Stimulated activated CD4-positive, alpha-beta T cell treated with anti-CD3 and anti-CD28 coated beads, Interleukin-2, amount 100 ng/mL, for 48 hours (primary cell): ENCODE measurements at places on chromosomes 3 and 15.

GRCh38 chr15:33068007-33068481 is 126.5 kb downstream of the FMN1 start:
- no peak for DNase-seq

DNA sequence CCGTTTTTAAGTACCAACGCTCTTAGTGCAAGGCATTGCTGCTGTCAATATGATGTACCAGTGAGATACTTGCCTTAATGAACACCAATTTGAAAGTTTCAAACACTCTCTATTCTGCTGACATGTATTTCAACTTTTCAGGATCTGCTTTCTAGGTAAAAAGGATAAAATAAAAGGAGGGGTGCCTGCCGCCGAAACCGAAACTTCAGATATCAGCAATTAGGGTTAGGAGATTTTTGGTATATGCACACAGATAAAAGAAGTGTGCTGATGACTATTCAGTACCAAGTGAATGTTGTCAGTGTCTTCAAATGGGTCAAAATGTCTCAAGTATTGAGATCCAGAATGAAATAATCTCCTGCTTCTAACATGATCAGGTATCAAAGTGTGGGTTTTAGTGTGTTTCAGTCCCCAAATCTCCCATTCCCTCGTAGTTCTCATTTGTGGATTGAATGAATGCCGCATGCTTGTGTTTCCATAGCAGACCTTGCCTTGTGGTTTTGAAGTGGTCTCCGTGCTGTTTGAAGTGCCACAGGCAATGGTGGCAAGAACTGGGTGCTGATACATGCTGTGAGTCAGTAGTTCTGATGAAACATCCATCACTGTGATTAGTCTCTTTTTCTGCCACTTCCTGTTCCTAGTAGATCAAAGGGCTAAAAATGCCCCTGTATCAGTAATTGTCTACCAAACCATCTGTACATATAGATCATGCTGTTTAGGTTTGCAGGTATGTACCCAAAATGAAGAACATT is 22.5 kb downstream of the CHST14 start:
- DNase-seq = peak; percentile 47

- no peak for DNase-seq
Measured at GRCh38 chr3:52031896-52032295, 24.5 kb downstream of the DUSP7 start.

- no peak for DNase-seq
Measured at GRCh38 chr3:69441040-69441439, 55.2 kb upstream of the FRMD4B start.

DNA sequence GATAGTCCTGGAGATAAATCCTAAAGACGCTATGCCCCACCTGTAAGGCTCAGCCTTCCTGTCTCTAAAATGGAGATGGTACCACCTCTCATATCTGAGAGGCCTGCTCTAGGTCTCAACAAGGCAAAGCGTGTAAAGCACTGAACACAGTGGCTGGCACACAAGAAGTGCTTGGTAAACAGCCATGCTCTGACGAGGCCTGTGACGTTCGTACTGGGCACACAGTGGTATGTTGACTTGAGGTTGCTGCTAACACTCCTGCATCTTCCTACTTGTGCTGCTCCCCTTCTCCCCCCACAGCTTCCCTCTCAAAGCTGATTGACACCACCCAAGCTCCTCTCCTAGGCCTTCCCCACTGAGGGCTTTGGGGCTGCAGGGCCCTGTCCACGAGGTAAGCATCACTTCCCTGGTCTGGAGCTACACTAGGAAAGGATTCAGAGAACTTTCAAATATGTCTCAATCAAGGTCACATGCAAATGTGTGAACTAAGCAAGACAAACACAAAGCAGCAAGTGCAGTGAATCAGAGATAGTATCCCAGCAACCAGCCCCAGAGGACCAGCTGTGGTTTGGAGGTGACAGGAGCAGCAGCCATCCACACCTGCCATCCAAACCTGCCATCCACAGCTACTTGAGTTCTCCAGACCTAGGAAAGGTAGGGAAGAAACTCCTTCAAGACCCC is 177.5 kb downstream of the STT3B start:
- no peak for DNase-seq

DNA sequence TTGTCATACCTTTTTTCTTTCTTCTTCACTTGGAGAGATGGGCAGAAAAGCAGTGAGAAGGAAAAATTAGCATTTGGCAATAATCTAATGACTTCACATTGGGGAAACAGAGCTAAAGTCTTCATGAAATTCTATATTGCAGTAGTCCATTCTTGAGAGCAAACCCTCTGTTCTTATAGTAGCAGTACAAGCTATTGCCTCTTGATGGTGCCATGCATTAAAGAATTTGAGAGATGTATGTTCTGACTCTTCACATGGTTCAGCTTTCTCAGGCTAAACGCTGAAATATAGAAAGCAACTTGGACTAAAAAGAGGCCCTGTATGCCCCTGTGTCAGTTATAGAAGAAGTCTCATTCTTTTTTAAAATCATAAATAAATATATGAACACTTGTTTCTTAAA is 36.0 kb downstream of the PHLDB2 start:
- DNase-seq = no peak

- DNase-seq = no peak
Measured at GRCh38 chr3:12049675-12050074, 45.5 kb downstream of the SYN2 start.

DNA sequence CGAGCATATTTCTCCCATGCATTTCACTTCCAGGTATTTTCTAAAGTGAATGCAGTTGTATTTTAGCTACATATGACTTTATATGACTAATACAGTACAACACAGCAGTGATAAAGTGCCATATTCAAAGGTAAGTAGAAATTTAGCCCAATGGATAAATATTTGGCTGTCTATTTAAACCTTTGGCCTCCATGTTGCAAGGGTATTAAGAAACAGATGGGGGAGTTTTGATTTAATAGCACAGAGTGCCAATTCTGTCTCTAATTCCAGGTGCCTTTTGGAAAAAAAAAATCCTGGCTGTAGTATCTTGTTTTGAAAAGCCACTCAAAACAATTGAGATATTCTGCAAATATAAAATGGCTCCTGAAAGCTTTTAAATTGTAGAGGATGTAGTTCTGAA is 44.9 kb upstream of the SGO1 start:
- DNase-seq = no peak

- DNase-seq = no peak
Measured at GRCh38 chr3:58192069-58192468, 18.7 kb downstream of the DNASE1L3 start.

DNA sequence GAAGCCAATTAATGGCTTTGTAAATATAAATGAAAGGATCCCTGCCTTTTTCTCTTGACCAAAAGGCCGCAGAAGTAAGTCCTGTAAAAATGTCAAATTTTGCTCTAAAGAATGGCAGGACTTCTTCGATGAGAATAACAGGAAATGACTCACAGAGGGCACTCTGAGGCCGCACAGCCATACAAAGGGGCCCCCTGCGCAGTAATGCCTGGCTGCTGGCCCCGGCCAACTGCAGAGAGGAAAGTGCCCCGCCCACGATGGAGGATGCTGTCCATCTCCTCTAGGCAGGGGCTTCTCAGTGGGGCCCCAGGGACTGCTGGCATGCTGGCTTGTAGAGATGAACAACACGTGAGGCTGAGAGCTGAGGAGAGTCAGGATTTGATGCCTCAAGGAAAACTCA is 18.1 kb upstream of the SCN10A start:
- peak; percentile 28 for DNase-seq

GRCh38 chr3:119508172-119508845 is 10.0 kb downstream of the TIMMDC1 start:
- DNase-seq = no peak

DNA sequence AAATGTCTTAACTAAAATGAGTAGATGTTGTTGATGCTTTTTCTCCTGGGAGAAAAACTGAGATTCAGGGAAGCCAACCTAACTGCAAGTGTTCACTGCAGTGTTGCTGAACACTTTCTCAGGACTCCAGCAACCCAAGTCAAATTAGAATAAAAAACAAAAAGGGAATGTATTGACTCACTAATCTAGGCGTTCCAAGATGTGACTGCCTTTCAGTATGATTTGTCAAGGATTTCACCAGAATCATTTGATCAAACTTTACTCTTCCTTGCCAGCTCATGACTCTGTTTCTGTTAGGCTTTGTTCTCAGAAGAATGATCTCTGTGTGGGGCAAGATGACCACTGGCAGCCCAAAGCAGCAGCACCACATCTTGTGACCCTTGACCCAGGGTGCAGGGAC is 364.0 kb downstream of the CACNA2D3 start:
- DNase-seq = no peak

GRCh38 chr3:26293329-26293844 is 329.2 kb upstream of the LRRC3B start:
- DNase-seq = no peak

- no peak for DNase-seq
Measured at GRCh38 chr3:167184511-167184910, 195.6 kb downstream of the ZBBX start.

- DNase-seq = no peak
Measured at GRCh38 chr3:10816019-10816862, at the start of gene SLC6A11. Gene SLC6A11, plus strand, starts transcription at chr3:10816228. Its CDS starts 38 bp downstream, at chr3:10816266.

DNA sequence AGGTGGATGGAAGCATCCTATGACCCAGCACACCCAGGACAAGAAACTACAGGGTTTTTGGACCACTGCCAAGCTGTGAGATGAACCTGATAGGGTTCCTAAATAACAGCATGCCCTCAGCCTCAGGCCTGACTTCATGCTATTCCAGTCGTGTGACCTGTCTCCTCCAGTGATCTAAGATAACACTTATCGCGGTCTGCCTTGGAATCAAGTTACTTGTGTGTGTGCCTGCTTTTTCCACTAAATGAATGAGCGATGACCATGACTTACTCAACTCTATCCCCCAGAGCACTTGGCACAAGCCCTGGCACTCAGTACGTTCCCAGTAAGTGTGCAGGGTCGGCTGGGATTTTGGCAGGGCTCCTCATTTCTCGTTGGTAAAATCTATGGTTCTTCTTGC is 172.7 kb upstream of the TP63 start:
- DNase-seq = no peak

DNA sequence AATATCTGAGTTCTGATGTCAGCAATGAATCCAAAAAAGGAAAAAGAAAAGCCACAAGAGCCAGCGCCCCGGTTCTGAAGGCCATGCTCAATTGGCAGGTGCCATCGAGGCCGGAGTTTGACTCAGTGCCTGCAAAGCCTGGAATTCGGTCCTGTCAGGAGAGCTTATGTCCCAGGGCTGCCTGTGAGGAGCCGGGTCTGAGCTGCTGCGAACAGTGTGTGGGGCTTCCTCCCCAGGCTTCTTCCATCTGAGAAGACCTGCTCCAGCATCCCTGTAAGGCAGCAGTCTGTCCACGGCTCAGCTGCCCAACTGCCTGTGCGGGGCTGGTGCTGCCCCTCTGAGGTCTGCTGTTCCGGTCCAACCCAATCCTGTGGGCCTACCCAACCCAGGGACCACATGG is 46.1 kb downstream of the ROPN1B start:
- DNase-seq = no peak

DNA sequence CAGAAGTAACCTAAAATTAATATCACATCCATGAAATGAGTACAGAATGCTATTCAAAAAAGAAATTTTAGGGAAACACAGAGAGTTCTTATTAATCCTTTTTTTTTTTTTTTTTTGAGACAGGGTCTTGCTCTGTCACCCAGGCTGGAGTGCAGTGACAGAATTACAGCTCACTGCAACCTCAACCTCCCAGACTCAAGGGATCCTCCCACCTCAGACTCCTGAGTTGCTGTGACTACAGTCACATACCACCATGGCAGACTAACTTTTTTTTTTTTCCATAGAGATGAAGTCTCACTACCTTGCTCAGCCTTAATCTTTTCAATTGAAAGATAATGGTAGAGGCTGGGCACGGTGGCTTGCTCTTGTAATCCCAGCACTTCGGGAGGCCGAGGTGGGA is 6.3 kb upstream of the CRTC3 start:
- no peak for DNase-seq

DNA sequence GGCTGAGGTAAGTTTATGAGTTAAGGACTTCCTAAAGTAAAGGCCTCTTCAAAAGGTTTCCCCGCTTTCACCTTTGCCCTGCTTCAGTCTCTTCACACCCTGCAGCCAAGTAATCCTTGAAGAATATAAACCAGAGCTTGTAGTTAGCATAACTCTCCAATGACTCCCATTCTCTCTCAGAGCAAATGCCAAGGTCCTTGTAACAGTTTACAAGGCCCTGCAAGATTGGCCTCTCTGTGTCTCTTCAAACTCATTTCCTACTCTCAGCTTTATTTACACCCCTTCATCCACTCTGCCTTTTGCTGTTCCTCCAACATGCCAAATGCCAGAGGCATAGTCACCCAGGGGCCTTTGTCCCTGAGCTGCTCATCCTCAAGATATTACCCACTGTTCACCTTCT is 60.5 kb upstream of the MME start:
- DNase-seq = no peak

GRCh38 chr3:54123003-54123775 is 837 bp downstream of the CACNA2D3 start:
- DNase-seq = no peak
